ENCODE measurements at places on chromosomes 2 and 18.

- no peak for DNase-seq
Observed at GRCh38 chr2:42721898-42722297, 42.0 kb downstream of the OXER1 start.

DNA sequence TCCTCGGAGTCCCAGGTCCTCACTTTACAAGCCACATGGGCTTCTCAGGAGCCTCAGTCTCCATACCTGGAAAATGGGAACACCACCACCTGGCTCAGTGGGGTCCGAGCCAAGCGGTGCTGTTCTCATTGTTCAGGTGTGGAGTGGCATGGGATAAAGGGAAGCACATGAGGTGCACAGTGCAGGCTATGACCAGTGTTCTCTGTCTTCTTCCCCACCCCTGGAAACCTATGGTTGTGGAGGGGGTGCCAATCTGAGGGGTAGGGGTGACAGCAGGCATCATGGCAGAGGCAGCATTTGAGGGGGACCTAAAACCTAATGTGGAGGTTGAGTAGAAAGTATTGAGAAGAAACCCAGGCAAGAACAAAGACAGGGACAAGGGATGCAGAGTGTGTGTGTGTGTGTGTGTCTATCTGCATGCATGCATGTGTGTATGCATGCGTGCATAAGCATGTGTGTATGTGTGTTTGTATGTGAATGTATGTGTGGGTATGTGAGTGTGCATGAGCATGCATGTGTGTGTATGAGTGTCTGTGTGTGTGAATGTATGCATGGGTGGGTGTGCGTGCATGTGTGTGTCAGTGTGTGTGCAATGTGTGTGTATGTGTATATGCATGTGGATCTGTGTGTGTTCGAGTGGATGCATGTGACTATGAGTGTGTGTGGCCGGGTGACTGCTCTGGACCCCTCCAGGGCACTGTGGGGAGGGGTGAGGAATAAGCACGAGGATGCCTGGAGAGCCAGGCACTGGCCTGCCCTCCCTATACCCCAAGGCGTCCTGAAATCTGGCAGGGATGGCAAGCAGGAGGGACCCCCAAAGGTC is 4.0 kb downstream of the KIF1A start:
- no peak for DNase-seq

DNA sequence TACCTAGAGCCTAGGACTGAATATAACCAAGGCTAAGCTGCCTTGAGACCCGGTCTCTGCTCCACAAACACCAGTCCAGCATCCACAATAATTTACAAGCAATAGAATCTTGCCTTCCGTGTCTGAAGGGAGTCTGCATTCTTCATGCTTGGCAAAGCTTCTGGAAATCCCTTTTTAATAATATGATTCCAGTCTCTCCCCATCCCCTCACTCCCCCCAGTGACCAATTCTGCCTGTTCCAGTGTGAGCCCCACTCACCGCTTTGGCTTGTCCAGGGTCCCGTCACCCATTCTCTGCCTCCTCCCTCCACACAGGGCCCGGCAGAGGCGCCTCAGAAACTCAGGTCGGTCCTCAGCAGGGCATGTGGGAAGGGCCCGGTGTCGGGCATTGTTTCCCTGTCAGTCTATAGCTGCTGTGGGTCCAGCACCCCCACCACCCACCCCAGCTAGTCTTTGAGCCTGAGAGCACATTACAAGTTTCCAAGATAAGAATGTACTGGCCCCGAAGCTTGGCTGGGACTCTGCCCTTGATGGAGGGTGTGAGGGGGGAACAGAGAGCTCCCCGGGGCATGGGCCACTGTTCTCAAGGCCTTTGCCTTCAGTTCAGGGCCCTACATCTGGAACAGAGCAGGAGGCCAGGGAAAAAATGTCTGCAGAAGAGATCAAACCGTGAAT is 129.7 kb upstream of the MYCN start:
- no peak for DNase-seq

DNA sequence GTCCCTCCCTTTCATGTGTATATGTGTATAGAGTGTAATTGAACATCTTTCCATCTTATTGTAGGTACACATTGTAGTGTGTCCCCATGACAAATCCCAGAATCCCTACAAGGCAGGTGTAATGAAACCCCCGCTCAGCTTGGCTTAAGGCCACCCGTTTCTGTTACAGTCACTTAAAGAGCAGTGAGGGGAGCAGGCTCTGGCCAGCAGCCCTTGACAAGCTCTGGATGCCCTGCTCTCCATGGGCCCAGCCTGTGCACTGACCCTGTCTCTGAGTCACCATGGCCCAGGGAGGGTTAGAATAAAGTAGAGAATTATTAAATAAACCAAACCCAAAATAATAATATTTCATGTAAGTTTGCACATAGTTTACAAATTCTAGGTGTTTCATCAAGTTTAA is 17.2 kb upstream of the MAL start:
- no peak for DNase-seq

DNA sequence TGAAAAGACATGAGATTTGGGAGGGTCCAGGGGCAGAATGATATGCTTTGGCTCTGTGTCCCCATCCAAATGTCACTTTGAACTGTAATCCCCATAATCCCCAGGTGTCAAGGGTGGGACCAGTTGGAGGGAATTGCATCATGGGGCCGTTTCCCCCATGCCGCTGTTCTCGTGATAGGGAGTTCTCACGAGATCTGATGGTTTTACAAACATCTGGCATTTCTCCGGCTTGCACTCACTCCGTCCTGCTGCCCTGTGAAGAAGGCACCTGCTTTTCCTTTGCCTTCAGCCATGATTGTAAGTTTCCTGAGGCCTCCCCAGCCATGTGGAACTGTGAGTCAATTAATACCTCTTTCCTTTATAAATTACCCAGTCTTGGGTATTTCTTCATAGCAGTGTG is 51.4 kb downstream of the LPIN1 start:
- no peak for DNase-seq

DNA sequence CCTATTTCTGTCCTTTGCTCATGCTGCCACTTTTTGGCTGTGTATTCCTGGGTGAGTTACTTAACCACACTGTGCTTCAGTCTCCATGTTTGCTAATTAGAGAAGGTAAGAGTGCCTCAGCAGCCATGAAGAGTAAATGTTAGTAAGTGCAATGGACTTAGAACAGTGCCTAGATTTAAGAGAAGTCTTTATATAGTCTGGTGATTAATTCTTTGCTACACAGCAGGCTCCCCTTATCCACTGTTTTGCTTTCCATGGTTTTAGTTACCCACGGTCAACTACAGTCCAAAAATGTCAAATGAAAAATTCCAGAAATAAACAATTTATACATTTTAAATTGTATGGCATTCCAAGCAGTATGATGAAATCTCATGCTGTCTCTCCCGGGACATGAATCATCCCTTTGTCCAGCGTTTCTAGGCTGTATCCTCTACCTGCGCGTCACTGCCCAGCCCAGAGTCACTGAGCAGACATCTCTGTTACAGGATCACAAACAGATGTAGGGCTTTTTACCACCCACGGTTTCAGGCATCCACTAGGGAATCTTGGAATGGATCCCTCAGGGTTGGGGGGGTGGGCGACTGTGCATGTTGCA is 91.0 kb downstream of the CTIF start:
- DNase-seq = no peak

DNA sequence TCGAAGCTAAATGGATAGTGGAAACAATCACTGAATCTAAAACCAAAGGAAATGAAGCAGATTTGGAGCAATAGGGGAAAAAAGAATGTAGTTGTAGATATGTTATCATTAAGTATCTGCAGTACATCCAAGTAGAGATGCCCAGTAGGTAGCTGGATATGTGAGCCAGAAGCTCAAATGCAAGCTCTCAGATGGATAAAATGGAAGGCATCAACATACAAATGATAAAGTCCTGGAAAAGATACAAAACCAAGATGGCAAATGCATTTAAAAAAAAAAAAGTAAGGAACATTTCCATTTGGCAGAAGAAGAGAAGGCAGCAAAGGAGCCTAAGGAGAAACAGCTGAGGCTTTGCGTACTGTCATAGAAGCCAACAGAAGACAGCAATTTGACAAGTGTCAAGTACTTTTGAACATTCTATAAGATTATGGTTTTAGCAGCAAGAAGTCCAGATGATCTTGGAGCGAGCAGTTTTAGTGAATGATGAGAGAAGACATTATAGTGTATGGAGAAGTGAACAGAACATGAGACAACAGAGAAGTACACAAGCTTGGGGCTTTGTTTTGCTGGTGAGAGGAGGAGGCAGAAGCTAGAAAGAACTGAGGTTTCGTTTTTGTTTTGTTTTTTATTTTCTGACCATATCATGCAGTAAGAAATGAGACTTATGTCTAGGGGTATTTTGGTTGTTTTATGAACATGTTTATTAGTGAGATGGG is 18.3 kb downstream of the ROCK2 start:
- DNase-seq = no peak

GRCh38 chr18:5890331-5891183 is 4.8 kb downstream of the TMEM200C start:
- DNase-seq = no peak

GRCh38 chr18:72868585-72869225 is 918 bp upstream of the NETO1 start:
- no peak for DNase-seq

GRCh38 chr2:167140767-167141166 is 252.5 kb downstream of the XIRP2 start:
- DNase-seq = no peak

- DNase-seq = no peak
Observed at GRCh38 chr18:23105581-23106219, 29.6 kb upstream of the CABLES1 start.

GRCh38 chr2:45964223-45964841 is 312.9 kb downstream of the PRKCE start:
- peak; percentile 39 for DNase-seq

DNA sequence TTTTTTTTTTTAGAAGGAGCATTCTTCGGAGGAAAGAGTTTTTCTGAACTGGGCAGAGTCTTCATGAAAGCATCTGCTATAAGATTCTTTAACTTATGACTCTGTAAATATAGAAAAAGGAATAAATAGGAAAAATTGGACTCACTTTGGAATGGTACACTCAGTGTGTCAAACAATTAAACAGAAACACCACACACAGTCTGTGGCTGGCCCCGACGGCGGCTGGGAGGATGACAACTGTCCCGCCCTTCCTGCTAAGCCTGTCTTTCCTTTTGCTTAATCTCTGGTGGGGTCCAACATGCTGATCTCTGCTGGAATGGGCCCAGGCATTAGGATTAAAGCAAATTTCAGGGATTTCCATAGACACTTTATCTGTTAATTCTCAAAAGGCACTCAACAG is 12.5 kb upstream of the RAB31 start:
- DNase-seq = no peak

- DNase-seq = no peak
Observed at GRCh38 chr2:147679955-147680531, 164.8 kb upstream of the ACVR2A start.

DNA sequence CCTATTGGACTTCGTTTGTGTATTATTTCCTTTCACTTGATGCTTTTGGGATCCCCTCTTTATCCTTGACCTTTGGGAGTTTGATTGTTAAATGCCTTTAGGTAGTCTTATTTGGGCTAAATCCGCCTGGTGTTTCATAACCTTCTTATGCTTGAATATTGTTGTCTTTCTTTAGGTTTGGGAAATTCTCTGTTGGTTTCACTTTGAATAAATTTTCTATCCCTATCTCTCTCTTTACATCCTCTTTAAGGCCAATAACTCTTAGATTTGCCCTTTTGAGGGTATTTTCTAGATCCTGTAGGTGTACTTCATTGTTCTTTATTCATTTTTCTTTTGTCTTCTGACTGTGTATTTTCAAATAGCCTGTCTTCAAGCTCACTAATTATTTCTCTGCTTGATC is 354.7 kb downstream of the PARD3B start:
- DNase-seq = no peak

- DNase-seq = no peak
Observed at GRCh38 chr18:63138436-63139340, 180.9 kb downstream of the BCL2 start.

DNA sequence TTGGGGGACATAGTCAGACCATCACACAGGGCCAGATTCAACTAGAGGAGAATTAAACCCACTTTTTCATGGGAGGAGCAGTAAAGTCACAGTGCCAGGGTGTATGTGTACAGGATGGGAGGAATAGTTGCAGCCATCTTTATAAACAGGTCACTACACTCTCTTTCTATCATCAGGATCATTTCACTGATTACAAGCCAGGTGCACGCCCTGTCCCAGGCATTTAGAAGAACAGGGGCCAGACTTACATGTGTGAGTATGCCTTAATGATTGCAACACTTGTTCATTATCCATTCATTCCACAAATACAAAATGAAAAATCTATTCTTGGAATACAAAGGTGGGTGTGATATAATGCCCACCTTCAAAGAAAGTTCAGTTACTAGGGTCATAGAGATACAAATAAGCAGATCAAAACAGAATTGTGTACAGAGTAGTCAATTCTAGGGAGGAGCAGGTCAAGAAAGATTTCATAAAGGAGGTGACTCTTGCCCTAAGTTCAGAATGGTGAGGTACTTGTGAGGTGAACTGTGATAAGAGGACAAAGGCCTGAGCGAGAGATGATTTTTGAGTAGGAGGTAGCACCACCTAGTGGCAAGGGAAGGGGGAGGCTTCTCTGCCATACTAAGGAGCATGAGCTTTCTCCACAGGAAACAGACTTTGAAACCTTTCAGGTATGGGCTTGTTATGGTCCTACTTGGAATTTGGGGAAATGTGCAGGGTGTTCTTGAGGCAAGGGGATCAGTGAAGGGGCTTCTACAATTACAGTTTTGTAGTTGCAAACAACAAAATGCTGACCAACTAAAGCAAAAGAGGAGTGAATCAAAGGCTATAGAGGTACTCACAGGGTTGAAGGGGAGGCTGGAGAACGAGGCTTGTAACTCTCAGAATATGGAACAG is 156.3 kb downstream of the SUCLG1 start:
- DNase-seq = peak; percentile 3

GRCh38 chr2:144950899-144951560 is 431.1 kb upstream of the ZEB2 start:
- DNase-seq = no peak

DNA sequence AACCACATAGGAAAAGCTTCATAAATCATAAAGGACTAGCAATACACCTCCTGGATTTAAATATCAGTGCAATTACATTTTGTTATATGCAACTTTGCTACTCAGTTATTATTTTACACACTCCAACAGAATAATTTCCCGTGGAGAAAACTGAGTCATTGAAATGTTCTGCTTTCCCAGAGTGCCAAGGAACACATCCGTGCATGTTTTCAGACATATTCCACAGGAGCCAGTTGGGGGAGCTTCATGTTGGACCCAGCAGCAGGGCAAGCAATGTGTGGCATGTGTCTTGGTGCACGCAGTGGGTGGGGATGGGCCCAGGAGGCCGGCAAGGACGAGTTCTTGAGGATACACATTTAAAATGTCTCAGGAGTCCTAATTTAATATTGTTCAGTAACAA is 14.4 kb upstream of the SMIM21 start:
- DNase-seq = no peak

GRCh38 chr2:96848264-96848663 is 4.4 kb upstream of the ANKRD23 start:
- no peak for DNase-seq
